ENCODE measurements at places on chromosomes 5 and 9. TPM values are rescaled to one million over a fixed set of nuclear protein-coding genes. Genes with fewer than 3 reads are reported as not detected.

DNA sequence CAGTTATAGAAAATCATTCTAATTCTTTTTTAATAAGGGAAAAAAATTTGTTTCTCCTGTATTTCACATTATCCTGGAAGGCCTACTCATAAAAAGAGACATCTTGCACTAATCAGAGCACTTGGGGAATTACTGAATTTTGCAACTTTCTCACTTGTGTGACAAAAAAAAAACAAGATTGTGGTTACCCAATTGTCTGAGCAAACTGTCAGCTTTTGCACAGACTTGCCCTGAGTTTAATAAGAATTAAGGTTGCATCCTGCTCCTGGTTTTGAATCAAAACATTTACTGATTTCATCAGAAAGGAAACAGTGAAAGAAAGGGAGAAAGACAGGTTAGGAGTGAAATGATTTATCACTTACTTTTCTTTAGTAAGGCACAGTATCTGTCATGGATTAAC lies 10.6 kb upstream of the SH3RF2 start:
- no peak for DNase-seq

GRCh38 chr9:110844121-110844520 lies 175.5 kb downstream of the MUSK start:
- DNase-seq = no peak

DNA sequence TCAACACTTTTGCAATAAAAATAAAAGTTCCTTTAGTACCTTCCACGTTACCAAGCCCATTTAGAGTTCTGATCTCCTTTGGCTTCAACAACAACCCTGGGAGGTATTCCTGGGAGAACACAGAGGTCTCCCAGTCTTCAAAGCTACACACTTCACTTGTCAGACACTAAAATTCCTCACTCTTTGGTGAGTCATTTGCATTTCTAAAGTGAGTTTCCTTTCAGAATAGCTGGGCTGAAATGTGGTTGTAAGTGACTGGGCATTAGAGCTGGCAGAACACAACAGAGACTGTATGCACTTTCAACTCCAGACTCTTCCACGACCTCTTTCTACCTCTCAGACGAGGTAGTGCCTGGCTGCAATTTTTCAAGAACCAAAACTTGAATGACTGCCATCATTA lies 11.5 kb upstream of the F2RL1 start:
- no peak for DNase-seq

THG1L gene
- 14.5 TPM for total RNA-seq

DNA sequence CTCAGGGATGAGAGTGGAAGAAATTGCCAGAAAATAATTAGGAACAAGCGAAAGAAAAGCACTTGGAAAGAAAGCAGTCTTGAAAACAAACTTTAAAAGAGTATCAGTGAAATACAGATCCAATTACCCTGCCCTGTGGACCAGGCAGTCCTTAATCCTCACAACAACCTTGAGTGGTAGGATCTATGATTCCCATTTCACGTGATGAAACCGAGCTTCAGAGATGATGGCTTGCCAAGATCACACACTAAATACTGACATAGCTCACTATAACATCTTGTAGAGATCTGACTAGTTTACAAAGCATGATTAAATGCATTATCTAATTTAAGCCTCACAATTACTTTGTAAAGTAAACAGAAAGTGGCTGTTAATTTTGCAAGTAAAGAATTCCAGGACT lies 55.5 kb upstream of the ABCA1 start:
- DNase-seq = no peak

- no peak for DNase-seq
Measured at GRCh38 chr9:76561050-76561713, 102.2 kb downstream of the GCNT1 start.

DNA sequence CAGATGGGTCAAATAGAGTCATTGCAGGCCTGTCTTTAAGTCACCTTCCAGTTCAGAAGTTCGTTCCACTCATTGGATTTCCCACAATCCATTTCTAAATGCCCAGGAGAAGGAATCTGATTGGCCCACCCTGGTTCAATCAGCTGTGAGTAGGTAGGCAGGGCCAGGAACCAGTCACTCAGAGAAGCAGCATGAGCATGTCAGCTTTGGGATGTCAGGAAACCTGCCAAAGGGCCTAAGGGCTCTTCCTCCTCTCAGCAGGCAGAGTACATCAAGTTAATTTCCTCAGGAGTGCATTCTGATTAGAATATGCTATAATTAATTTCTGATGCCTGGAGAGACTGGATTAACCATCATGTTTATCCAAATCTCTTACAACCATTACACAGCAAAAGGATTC lies 412.9 kb upstream of the CCNH start:
- no peak for DNase-seq

GRCh38 chr5:1002271-1002546 lies 6.4 kb upstream of the NKD2 start:
- DNase-seq = no peak

DNA sequence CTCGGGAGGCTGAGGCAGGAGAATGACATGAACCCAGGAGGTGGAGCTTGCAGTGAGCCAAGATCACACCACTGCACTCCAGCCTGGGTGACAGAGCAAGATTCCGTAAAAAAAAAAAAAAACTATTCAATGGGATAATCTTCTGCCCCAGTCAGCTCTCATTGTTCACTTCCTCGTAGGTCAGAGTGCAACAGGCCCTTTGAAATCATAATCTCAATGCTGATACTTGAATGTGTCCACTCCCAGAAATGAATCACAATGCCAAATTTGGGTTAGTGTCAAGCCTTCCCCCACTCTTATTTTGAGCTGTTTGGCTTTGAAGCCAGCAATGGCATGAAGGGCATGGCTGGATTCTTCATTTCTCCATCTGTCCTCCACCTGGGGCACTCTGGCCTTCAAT lies 610.3 kb upstream of the KLF4 start:
- no peak for DNase-seq

LTC4S gene
- total RNA-seq = 4.7 TPM

GRCh38 chr5:74073257-74073656 lies 447.3 kb downstream of the ARHGEF28 start:
- DNase-seq = no peak

ORM2 gene
- not detected for total RNA-seq

DNA sequence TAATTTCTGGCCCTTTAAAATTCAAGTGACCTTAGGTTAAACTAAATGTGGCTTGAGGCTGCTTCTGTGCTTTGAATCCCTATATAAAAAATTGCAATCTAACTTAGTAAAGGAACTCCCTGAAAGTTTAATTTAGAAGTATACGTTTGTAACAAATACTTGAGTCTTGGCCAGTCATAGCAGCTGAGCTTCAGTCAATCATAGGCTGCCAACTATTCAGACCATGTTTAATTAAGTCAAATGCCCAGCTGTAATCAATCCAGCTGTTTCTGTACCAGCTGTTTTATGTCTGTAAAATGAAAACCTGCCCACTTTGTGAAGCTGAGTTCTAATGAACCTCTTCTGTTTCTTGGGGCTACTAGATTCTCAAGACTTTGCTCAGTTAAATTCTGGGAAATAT lies 760.1 kb downstream of the MAT2B start:
- DNase-seq = no peak

- DNase-seq = no peak
Measured at GRCh38 chr9:128211981-128212281, 8.8 kb downstream of the DNM1 start.

FAM153A gene
- total RNA-seq = 11.8 TPM

LHX6 gene
- total RNA-seq = 3.3 TPM

NTRK2 gene
- total RNA-seq = 13.3 TPM

DNA sequence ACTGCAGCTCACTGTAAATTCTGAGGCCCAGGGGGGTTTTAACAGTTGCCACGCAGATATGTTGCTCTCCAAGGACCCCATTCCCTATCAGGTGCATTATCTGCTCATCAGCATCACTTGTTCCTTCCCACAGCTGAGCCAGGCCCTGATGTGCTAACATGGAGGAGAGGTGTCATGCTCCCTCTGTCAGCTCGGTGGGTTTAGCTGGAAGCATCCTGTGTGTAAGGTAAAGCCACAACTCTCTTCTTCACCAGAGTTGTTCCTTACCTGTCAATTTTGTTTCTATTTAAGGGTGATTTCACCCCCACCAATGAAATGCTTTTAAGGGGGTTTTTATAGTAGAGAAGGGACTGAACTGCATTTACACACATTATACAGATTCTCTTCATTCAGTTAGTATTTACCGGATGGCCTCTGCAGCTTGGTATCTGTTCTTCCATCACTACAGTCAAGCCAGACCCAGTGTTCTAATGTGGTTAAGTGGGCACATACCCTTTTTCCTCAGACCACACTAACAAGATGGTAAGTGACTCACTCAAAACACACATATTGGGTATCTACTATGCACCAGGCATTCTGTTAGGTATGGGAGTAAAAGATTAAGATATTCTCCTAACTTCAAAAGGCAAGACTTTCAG lies 205.4 kb downstream of the DCP2 start:
- DNase-seq = no peak

GRCh38 chr9:69759021-69759420 lies 790 bp downstream of the PTAR1 start:
- DNase-seq = no peak

FEM1C gene
- 17.8 TPM for total RNA-seq

GRCh38 chr9:94639061-94639998 lies at the start of gene FBP1:
Gene FBP1 (minus strand): TSS chr9:94639518. CDS start chr9:94639310, 208 bp downstream.
- DNase-seq = no peak

DNA sequence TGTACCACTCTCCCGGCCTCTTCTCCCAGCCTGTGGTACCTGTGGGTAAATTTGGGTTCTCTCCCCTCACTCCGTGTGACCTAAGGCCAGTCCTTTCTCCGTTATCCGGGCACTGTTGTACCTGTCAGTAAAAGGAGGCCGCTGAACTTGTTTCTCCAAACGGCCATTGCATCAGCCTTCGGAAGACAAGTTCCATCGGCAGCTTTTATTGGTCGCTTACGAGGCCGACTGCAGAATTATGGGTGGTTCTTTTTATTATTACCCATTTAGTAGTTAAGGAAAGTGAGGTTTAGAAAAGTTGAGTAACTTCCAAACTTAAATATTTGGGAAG lies 558 bp downstream of the GRPEL2 start:
- DNase-seq = no peak

DNA sequence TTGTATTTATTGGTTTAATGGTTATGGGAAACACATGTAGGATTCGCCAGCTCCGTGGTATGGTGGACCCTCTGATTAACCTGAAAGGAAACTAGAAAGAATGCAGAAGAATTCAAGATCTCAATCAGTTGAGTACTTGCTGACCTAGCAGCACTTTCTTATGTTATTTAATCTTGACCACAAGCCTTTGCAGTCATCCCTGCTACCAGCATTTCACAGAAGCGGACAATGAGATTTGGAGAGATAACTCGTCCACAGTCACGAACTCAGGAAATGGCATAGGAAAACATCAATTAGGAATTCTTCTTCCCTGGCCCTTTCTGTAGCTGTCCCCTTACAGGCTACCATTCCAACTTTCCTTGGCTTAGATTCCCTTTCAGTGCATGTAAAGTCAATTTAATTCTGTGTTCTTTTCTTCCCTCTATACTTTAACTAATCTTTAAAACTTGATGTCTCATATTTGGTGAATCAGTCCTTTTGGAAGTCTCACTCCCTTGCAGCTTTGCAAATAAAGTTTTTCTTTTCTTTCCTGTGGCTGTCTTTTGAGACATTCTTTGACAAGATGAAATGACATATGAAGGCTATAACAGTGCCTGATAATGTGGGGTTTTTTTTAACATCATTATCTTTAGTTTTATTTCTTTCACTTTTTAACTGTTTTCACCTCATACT lies 1.3 kb upstream of the SLC44A1 start:
- DNase-seq = no peak

PLAC8L1 gene
- total RNA-seq = not detected

- no peak for DNase-seq
Measured at GRCh38 chr5:132176987-132177386, 50.7 kb downstream of the P4HA2 start.

DNA sequence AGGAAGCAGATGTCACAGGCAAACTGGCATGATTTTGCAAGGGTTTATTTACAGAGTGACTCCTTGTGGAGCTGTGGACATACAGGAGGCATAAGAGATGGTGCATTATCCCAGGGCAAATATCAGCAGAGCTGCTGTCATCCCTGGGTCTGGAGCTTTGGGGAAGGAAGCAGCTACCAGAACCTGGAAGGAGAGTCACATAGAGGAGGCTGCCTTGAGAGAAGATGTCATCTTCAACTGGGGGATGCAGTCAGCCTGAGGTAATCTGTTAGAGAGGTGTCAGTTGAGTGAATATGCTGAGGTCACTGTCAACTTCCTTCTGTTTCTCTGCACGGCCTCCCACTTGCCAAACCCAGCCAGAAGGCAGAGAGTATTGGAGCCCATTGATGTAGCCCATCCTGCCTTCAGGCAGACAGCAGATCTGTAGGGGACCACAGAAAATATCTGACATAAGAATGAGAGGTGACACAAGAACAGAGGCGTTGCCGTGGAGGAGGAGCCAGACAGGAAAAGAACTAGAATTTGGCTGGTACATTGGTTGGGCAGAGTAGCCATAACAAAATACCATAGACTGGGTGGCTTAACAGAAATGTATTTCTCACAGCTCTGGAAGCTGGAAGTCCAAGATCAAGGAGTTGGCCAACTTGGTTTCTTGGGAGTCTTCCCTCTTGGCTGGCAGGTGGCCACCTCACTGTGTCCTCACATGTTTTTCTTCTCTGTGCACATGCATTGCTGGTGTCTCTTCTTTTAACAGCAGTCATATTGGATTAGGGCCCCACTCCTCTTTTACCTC lies 102.8 kb downstream of the SNX18 start:
- no peak for DNase-seq

DNA sequence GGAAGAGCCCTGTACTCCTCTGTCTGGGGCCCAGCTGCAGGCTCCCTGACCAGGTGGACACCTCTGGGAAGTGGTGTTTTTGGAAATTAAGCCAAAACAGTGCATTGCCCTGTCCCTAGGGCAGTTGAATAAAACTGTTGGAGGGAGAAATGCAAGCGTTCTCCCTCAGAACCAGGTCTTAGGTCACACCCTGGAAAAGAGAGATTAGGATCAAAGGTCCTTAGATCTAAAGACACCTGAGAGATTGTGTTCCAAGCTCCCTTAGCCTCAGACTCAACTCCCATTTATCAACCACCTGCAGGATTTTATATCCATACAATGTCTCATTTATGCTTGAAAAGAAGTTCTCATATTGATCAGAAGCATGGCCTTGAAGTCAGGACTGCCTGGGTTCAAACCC lies 64.8 kb downstream of the PAPPA start:
- no peak for DNase-seq

DNA sequence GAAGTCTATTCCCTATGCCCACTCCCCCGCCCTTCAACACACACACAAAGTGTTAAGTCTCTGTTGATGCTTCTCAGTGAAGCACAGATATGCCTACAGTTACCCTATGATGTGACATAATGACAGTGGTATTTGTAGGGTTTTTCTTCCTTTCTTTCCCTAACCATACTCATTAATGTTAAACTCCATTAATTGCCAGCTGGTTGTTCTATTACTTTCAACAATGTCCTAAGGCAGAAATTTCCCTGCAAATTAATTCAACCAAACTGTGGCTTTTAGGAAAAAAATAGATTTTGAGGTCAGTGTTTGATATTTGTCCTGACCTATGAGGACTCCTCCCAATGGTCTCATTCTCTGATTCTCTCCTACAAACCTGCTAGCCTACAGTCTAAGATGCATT lies 38.2 kb upstream of the SLCO6A1 start:
- no peak for DNase-seq

DNA sequence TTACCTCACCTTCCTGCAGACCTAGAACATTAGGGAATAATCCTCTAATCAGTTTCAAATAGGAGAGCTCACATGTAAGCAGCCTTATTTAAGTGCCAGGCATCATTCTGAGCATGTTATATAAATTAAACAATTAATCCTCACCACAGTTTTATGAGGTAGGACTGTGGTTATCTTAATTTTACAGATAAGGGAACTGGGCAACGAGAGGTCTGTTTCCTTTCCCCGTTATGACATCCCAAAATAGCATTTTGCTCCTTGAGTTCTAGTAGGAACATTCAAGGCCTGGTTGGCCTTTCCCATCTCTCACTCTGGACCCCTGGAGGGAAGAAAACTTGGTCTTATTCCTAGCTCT lies 19.1 kb upstream of the IFNB1 start:
- no peak for DNase-seq
